ENCODE measurements at places on chromosomes 4 and X.

DNA sequence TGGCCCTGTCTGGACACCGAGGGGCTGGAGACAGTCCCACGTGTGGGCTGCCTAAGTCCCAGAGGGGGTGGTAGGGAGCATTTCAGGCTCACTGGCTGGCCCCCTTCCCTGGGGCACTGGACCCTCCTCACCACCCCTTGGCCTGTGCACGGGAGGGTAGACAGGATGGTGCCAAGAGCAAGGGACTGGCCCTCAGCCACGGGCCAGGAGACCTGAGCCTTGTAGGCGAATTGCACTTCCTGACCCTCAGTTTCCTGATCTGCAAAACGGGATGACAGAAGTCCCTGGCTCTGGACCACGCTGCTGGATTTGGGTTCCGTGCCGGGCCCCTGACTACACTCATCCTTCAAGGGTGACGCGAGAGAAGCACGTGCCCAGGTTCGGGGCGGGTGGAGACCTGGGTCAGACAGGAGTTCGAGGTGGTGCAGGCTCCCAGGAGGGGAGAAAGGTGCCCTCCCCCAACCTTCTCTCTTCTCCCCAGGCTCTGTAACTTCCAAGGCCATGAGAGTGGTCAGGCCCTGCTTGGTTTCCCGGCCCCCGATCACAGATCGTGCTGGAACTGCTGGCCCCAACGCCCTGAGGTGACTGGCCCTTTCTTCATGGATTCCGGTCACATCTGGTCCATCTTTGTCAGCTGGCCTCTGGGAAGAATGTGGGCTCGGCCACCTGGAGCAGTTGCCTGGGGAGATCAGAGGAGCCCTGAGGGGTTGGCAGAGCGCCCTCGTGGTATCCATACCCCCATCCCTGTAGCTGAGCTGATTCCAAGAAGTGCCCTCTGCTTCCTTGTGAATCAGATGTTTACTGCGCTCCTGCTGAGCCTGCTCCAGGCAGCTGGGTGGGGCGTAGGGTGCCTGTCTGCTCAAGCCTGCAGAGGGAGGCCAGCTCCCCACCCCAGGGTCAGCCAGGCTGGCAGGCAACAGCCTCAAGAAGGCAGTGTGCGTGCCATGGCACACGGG is 3.3 kb downstream of the SH3BP2 start:
- DNase-seq, result no peak

DNA sequence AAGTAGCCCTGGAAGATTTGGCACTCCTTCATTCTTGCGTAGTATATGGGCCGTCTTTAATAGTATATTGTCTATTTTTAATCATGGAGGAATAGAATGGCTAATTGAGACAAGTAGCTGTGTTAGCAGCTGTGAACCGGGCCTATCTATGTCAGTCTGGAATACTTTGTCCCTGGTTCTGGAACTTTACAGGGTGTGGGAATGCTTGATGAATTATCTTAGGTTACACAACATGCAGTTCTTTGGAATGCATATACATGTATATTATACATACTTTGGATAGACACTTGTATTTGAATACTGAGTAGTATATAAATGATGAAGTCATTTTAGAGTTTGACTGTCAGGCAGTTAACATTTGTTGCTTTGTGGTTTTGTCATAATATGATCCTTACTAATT is 37.4 kb downstream of the PDLIM5 start:
- no peak for DNase-seq

DNA sequence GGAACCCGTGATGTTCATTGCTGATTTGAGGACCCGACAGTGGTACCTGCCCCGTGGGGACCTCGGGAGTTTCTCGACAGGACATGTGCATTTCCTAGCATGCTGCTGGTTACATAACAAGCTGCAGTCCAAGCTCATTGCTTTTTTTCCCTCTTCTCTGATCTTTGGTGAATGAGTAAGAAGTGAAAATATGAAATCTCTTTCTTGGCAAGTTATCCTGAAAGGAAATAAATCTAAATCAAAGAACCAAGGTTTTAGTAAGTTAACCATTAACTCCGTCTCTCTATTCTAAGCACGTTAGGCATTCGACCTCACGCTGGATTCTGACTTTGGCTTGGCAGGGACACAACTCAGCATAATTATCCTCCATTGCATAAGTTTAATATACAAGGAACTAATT is 86.6 kb downstream of the STK32B start:
- no peak for DNase-seq

DNA sequence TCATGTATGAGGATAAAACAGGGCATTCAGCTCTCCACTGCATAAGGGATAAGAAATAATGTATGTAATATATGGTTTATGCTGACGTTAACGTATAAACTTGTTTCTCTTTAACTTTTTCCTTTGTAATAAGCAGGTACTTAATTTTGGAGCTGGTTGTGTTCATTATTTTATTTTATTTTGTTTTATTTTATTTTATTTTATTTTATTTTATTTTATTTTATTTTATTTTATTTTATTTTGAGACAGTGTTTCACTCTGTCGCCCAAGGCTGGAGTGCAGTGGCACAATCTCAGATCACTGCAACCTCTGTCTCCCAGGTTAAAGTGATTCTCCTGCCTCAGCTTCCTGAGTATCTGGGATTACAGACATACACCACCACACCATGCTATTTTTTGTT is 1932.6 kb upstream of the TENM3 start:
- DNase-seq, result no peak

DNA sequence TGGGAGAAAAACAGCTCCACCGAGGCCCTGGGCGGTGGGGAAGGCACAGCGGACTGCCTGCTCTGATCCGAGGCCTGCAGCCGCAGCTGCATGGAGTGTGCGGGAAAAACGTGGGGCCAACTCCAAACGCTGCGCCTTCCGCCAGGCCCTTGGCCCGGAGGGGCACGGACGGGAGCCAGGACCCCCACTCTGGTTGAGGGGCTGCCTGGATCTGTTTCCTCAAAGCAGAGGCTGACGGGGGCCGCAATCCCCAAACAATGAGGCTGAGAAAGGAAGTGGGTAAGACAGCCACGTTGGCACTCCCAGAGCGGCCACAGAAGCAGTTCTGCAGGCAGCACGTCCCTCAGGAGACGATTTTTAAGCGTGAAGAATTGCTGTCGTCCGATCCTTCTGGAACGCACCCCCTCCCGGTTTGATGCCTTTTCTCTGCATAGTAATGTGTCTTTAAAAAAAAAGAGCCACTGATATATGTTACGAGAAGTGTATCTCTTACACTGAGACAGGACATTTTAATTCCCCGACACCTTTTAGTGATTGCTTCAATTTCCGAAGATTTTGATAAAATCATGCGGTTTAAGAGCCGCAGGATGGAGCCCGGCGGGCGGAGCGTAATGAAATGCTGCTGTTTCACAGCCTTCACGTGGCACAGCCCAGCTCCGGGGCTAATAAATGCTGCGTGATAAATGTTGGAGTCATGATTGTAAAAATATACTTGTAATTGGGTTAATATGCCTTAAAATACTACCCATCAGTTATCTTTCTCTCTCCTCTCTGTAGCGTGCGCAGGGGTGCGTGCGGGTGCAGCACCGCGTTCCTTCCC is 85.7 kb downstream of the FAM53A start:
- no peak for DNase-seq

DNA sequence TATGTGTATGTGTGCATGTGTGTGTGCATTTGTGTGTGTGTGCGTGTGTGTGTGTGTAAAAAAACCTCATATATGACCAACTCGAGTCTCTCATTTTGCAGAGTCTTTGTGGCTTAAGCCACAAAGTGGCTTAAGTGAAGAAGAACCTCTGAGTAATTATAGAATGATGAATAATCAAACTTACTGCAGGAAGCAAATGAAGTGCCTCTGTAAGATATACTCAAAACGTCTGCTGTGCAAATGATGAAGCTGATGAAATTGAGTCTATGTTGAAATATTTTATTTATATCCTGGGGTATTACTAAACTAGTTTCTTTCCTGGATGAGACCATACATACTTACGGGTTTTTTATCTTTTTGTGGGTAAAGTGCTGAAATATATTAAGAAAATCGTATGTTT is 1198.7 kb downstream of the PCDH7 start:
- DNase-seq, result no peak

GRCh38 chr4:40888933-40889332 is 139.2 kb downstream of the NSUN7 start:
- no peak for DNase-seq

GRCh38 chrX:519741-520140 is 110.8 kb upstream of the SHOX start:
- DNase-seq, result no peak

GRCh38 chrX:155819966-155820491 is 61.1 kb upstream of the VAMP7 start:
- DNase-seq, result no peak

DNA sequence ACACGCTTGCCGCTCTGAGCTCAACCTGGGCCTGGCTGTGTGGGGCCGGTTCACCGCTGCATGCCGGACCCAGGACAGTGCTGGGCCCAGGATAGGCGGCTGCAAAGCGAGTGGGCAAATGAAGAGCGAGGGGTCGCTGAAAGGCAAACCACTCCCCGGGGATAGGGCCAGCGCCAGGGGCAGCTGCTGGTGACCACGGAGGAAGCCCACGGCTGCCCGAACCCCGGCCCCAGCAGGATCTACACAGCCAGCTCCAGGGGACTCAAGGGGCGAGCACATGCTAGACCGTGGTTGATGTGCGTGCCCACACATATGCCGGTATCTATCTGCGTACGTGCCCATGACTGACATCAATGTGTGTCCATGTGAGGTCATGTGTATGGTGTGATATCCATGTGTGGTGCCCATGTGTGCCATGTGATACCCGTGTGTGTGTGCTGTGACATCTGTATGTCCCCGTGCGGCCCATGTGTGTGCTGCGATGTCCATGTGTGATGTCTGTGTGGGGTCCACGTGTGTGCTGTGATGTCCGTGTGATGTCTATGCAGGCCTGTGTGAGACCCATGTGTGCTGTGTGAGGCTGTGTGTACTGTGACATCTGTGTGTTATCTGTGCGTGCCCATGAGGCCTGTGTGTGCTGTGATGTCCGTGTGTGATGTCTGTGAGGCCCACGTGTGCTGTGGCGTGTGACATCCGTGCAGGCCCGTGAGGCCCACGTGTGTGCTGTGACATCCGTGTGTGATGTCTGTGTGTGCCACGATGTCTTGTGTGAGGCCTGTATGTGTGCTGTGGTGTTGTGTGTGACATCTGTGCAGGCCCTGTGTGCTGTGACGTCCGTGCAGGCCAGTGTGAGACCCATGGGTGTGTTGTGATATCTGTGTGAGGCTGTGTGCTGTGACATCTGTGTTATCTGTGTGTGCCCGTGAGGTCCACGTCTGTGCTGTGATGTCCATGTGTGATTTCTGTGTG is 24.8 kb downstream of the CTBP1 start:
- no peak for DNase-seq

GRCh38 chr4:26964994-26965393 is 104.4 kb downstream of the STIM2 start:
- no peak for DNase-seq

DNA sequence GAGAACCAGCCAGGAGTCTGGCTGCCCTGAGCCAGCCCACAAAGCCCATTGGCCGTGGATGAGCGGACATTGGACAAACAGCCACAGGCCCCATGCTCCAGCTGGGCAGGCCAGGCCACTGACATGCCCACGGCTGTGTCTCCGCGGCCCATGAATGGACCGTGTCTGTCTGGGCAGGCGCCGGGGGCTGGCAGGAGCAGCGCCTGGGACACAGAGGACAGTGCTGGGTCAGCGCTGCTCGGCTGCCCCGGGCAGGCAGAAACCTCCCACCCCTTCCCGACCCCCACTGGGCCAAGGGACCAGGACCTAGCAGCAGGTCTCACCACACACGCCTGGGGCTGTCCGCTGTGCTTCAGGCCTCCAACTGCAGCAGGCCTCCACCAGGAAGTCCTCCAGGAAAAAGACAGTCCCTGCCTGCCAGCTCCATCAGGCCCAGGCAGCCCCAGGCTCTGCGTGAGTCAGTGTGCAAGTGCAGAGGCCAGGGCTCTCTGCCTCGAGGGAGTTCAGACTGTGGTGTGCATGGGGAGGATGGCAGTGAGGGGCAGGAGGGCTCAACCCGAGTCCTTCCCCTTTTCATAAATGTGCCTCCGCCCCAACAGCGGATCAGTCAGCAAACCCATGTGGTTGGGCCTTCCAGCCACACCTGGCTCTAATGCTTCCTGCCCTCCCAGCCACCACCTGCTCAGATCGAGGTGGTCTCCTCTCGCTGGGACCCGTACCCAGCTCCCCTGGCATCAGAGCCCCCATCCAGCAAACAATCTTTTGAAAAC is 17.2 kb upstream of the FGFR3 start:
- peak; percentile 68 for DNase-seq

- no peak for DNase-seq
Observed at GRCh38 chr4:111632641-111633151, 512.6 kb upstream of the FAM241A start.

DNA sequence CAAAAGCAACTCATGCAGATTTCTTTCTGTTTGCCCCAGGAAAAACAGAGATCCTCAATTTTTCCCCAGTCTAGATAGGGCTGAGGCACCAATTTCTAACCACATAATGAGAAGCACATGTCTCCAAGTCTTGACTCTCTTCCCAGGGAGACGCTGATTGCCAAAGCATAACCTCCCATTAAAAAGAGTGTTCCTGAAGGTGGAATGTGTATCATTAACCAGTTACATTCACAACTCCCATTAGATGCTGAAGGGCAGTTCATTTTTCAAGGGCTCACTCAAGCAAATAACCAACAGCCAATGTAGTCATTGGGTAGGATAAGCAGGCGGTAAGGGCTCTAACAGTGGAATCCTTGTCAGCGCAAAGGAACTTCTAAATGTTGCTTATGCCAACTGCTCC is 27.5 kb downstream of the TMEM47 start:
- DNase-seq, result no peak

- DNase-seq, result no peak
Observed at GRCh38 chr4:31193521-31193920, 473.4 kb downstream of the PCDH7 start.

GRCh38 chr4:167721617-167722486 is 370.5 kb upstream of the ANXA10 start:
- DNase-seq, result no peak

- peak; percentile 7 for DNase-seq
Observed at GRCh38 chr4:108979759-108980158, 216.9 kb upstream of the ETNPPL start.

DNA sequence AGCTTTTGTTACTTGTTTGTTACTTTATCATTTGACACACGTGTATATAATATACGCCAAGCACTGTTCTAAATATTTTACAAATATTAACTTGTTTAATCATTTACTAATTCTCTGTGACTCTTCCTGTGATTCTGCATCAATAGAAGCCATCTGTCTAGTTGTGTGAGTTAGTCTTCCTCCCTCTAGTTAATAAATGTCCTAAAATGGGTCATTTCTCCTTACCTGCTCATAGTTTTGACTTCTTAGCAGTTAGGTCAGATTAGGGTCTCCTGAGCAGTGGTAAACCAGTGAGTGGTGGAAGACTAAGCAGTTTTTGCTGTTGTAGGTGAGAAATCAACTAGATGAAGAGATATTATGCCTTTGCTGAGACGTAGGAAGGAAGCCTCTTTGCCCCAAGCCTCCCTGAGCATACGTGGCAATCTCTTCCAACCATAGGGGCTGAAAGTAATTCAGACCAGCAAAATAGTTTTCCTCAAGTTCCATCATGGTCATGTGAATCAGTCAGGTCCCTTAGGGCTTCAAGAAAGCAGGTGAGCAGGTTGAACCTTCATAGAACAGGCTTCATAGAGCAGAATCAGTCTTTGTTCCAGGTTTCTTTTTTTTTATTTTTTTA is 38.7 kb upstream of the THOC2 start:
- DNase-seq, result no peak
